Tongue (tissue), 3 donors: ENCODE measurements at places on chromosomes 13 and 19.

- no peak for DNase-seq
Measured at GRCh38 chr19:39296055-39296645, at the start of gene IFNL1. IFNL1 (plus strand) TSS chr19:39296407; CDS start chr19:39296422, 15 bp downstream.

GRCh38 chr13:38796890-38797289 lies 110.0 kb downstream of the FREM2 start:
- DNase-seq = no peak

DNA sequence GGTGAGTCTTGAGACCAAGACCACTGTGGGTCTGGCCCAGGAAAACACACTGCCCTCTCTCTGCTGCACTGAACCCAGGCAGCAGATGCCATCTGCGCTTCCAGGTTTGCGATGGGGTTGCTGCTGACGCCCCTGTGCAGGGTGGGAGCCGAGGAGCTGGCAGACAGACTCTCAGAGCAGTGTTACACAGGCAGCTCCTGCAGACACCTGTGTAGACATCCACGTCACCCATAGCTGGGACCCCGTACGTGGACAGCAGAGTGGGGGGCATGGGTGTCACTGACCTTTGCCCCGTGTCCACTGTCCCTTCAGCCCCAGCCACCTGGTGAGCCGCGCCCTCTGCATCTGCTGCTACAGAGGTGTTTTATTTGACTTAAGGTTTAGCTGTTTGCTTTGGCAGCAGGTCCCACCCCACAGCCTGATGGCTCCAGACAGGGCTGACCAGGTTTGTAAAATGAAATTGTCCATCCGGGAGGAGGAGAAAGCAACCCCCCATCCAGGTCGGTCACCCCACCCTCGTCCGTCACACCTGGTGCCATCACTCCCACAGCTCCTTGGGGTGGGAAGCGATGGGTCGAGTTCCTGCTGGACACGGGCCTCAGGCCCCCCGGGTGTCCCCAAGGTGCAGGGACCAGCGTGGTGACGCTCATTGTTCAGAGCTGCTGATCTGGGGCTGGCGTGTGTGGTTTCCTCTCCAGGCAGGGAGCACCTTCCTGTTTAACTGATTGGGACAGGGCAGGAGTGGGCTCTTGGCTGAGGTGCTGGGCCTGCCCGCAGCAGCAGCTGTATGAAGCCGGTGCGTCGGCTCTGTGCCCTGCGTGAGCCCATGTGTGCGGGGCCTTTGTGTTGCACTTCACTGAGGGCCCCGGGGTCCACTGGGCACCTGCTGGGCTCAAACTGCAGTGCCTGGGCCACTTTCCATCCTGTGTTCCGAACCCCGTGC lies 28.4 kb downstream of the MCF2L start:
- no peak for DNase-seq

GRCh38 chr19:14795078-14795721 lies 16.8 kb upstream of the ADGRE2 start:
- no peak for DNase-seq

DNA sequence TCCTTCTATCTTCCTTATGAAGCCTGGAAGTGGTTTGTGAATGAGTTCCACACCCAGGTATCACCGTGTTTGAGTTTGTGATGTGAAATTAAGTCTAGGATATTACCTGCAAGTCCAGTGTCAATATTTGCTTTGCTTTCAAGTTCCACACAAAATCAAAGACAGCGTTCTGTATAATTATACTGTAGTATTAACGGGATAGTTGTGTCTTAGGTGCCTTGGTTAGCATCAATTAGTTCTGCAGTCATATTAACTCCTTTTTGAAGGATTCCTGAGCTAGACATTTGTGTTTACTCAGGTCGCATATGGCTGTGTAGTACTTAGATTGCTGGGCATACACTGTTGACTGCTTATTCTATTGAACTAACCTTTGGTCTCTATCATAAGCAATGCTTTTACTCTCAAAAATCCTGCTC lies 54.4 kb downstream of the ERCC5 start:
- DNase-seq = no peak

DNA sequence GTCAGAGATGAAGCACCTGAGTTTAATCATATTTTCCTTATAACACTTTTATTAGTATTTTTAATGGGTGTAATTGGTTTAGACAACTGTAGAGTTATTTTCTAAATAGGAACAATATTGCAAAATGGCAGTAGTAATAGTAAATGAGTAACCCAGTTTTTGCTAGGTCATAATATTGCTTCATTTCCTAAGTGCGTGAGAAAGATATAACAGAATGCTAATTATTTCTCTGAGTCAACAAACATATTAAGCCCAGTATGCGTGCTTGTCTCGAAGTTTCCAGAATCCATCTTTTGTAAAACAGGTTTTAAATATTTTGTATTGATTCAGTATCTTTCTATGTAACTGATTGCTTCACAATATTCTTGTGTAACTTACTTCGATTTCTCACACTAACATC lies 315.3 kb downstream of the MYO16 start:
- no peak for DNase-seq

GRCh38 chr19:1383017-1383311 lies 743 bp upstream of the NDUFS7 start:
- no peak for DNase-seq

DNA sequence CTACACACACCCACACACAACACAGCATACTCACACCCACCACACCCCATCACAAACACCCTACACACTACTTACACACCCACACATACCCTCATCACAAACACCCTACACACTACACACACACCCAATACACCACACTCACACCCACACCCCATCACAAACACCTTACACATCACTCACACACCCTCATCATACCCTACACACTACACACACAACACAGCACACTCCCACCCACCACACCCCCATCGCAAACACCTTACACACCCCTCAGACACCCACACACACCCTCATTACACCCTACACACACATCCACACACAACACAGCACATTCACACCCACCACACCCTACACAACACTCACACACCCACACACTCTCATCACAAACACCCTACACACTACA lies 15.8 kb downstream of the PEPD start:
- no peak for DNase-seq

GRCh38 chr19:6273701-6274601 lies 5.8 kb downstream of the MLLT1 start:
- no peak for DNase-seq

DNA sequence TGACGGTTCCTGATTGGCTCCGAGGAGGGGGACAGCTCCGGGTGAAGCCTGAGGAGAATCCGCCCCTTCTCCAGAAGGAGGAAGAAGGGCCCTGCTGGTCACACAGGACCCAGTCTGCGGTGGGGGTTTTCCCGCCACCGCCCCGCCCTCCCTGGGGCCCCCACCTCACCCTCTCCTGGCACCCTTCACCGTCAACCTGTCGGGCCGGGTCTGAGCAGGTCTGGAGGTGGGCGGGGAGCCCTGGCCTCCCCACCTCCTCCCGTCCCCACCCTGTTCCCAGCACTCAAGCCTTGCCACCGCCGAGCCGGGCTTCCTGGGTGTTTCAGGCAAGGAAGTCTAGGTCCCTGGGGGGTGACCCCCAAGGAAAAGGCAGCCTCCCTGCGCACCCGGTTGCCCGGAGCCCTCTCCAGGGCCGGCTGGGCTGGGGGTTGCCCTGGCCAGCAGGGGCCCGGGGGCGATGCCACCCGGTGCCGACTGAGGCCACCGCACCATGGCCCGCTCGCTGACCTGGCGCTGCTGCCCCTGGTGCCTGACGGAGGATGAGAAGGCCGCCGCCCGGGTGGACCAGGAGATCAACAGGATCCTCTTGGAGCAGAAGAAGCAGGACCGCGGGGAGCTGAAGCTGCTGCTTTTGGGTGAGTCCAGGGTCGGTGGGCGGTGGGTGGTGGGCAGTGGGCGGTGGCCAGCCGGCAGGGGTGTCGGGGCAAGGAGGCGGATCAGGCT lies at the start of gene GNA15:
Gene GNA15, plus strand, starts transcription at position 73 of the 723 bp plus-strand sequence. Its CDS starts 418 bp downstream, at position 491.
- DNase-seq = no peak

DNA sequence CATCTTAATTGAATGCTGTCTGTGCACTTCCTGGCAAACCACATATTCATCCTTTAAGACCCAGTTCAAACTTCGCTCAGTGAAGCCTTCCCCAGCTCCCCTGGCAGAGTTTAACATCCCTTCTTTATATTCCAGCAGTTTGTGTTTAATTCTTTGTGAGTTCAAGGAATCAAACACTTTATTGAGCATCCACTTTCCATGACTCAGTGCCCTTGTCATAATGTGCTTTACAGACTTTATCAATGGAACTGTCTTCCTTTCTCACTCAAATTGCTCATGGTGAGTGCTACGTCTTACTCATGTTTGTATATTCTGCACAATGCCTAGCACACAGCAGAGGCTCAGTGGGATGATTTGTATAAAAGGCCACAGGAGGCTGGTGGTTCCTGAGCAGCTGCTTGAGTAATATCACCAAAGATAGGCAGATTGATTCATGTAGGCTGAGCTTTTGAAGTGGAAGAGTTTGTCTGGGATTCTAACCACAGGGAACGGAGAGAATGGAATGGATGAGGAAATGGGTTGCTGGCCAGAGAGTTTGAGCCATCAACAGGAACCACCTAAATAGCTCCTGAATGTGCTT lies 44.2 kb downstream of the SERTM1 start:
- no peak for DNase-seq

GRCh38 chr13:57665481-57665880 lies 33.9 kb downstream of the PCDH17 start:
- peak; percentile 40 for DNase-seq

DNA sequence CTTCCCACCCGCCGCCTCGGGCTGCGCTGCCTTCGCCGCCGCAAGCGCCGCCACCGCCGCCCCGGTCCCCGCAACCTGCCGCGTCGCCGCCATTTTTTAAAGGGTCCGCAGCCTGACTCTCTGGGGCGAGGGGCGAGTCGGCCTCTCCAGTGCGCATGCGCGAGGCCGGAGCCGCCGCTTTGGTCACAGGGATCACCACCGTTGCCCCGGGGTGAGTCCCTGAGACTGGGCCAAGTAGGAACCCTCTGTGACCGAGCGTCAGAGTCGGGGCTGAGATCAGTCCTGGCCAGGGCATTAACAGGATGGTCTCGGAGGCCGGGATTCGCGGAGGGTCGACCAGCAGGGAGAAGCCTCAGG lies 42.6 kb downstream of the ZNF146 start:
- DNase-seq = peak; percentile 28

DNA sequence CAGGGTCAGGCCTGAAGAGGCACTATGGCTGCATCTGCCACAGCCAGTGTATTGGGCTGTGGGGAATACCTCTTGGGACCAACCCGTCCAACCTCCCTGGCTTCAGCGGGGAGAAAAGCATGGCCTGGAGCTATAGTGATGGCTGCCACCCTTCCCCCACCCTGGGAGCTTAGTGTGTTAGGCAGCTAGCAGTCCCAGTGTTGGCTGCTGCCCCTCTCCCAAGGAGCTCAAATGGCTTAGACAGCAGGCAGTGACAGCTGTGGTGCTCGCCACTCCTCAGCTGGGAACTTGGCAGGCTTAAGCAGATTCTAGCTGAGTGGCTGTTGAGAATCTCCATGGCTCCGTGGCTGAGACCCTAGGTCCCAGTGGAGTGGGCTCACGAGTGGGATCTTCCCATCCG lies 19.7 kb downstream of the ACOD1 start:
- DNase-seq = peak; percentile 94

GRCh38 chr19:44196772-44197171 lies 15.6 kb upstream of the ZNF227 start:
- DNase-seq = no peak

DNA sequence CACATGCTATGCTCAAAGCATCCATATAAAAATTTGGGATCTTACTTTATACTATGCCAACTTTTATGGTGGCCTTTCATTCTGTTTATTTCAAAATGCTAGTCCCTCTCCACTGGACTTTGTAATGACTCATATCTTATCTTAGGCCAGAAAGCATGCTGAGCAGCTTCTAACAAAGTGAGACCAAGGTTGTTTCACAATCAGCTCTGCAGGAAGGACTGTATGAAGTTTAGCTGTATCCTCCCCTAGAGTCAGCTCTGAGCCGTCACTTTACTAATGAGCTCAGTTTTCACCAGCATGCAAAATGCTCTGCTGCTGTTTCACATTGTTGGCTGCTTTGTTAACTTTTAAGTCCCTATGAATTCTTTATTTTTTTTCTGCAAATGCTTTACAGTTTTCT lies 1608.8 kb downstream of the OLFM4 start:
- no peak for DNase-seq

DNA sequence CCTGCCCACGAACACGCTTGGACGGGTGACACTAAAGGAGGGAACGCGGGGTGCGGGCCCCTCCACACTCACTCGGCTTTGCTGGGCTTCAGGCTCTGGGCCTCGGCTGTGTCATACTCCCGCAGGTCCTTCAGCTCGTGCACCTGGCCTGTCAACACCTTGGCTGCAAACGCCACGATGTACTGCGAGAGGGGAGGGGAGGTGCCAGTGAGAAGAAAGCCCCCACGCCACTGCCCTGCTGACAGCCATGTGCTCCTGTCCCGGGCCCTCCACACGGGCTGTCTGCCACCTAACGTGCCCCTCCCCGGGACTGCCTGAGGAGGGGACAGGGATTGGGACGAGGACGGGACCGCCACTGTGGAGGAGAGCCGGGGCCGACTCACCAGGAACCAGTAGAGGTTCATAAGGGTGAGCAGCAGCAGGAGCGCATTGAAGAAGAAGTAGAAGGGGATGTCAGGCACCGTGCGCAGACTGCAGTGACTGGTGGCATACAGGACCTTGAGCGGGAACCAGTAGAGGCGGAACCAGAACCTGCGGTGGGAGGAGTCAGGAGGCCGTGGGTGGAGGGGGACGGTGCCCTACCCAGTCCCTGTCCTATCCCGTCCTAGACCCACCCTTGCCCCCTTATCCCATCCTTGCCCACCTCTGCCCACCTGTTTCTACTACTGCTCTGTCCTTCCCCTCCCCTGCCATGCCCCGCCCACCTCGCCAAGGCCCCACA lies 16.9 kb downstream of the CERS1 start:
- DNase-seq = no peak

- no peak for DNase-seq
Measured at GRCh38 chr13:98224557-98224956, 47.5 kb upstream of the RNF113B start.

DNA sequence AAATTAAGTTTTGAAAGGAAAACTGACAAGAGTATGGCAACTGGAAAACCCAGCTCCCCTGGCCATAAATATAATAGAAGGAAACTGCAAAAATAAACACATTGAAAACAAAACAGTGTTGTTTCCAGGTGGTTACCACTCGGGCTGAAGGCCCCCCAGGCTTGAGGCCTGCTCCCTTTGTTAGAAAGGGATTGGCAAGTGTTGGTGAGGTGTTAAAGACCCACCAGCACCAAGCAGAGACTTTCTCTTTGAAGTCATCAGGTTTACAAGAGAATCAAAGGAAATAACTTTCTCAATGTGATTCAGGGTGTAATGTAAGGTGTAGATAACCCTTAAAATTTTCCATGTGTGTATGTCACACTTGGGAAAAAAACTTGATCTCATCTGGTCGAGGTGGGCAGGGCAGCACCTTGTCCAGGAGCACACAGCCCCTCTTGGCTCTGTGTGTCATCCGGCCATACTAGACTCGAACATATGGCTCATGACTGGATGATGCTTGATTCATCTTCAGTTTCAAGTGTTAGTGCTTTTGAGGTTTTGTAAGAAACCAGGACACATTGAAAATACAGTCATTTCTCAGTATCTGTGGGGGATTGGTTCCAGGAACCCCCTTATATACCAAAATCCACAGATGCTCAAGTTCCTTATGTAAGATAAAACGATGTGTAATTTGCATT lies 7.8 kb downstream of the ACTN4 start:
- no peak for DNase-seq

GRCh38 chr13:75902166-75903104 lies 266.3 kb downstream of the LMO7 start:
- no peak for DNase-seq
